ENCODE measurements at places on chromosomes 12 and 14.
A peak's percentile ranks its signal among the peaks of the same experiment; 100 is the strongest.

GRCh38 chr12:22089486-22089885 lies 43.5 kb downstream of the CMAS start:
- no peak for DNase-seq

- DNase-seq: no peak
Observed at GRCh38 chr12:1542599-1542998, 51.8 kb downstream of the FBXL14 start.

DNA sequence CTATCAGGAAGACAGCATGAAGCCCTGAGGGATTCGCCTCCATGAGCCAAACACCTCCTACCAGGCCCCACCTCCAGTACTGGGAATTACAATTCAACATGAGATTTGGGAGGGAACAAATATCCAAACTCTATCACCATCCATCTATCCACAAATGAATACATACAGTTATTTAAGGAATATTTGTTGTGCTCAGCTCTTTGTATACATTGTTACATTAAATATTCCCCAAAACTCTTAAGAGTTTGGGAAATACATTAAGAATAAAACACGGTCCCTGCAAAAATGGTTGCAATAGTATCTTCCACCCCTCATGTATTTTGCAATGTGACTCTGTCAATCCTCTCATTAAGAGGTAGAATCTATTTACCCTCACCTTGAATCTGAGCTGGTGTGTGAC lies 109.8 kb upstream of the PLXNC1 start:
- DNase-seq: no peak

GRCh38 chr12:126772171-126772864 lies 1494.7 kb upstream of the TMEM132C start:
- peak; percentile 16 for DNase-seq

- no peak for DNase-seq
Observed at GRCh38 chr14:32728526-32728925, 210.2 kb upstream of the NPAS3 start.

DNA sequence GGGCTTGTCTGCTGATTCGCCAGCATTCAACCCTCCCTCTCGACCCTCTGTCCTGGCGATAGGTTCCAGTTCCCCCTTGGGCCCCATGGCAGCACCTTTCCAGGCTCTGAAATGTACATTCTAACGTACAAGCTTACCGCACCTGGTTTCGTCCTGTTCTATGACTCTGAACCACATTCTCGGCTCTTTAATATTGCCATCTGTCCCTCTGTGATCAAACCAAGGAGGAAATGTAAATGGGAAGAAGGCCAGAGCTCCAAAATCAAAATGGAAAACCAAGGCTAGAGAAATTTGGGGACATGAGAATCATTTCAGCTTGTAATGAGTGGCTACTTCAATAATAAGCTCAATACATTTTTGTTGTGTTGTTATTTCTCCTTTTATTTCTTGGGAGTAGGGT lies 117.2 kb downstream of the TTC7B start:
- no peak for DNase-seq

DNA sequence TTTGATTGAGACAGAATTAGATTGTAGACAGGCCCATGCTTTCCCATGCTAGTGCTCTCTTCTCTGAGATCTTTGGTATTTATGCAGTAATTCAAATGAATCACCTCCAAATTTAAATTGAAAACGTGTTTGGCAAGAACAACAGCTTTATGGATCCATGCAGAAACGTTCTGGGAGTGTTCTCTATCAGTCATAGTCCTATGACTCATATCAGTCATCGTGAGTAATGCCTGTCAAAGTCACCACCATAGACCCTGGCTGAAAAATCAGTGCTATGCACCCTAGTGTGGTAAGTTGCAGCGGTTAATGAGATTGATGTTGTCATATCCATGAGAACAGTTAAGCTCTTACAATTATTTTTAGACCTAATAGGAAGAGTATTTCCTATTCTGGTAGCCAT lies 90.1 kb upstream of the FOXG1 start:
- DNase-seq: no peak

- no peak for DNase-seq
Observed at GRCh38 chr12:80056845-80057244, 42.5 kb upstream of the OTOGL start.

GRCh38 chr12:121697093-121697698 lies 15.4 kb upstream of the TMEM120B start:
- DNase-seq: no peak

DNA sequence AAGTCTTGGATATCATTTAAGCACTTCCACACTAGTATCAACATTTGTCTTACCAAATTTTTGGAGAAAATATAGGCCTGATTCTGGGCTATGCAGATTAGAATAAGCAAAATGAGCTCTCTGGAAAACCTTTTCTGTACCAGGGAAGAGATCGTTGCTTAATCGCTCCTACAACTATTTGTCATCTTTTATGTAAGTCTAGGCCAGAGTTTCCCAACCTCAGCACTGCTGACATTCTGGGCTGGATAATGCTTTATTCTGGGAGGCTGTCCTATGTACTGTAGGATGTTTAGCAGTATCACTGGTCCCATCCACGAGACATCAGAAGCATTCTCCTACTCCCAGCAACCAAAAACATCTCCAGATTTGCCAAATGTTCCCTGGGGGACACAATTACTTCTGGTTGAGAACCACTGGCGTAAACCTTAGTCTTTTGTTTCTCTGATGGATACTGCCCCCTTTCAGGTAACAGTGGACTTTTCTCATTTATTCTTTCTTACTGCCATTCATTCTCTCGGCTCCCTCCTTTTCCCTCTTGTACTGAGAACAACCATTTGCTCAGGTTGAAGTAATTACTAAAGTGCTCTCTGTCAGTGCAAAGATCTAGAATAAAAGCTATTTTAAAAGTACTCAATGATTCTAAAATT lies 316.9 kb upstream of the E2F7 start:
- no peak for DNase-seq

- no peak for DNase-seq
Observed at GRCh38 chr12:94172973-94173372, 24.6 kb downstream of the PLXNC1 start.

GRCh38 chr12:128079446-128079845 lies 187.5 kb upstream of the TMEM132C start:
- no peak for DNase-seq

DNA sequence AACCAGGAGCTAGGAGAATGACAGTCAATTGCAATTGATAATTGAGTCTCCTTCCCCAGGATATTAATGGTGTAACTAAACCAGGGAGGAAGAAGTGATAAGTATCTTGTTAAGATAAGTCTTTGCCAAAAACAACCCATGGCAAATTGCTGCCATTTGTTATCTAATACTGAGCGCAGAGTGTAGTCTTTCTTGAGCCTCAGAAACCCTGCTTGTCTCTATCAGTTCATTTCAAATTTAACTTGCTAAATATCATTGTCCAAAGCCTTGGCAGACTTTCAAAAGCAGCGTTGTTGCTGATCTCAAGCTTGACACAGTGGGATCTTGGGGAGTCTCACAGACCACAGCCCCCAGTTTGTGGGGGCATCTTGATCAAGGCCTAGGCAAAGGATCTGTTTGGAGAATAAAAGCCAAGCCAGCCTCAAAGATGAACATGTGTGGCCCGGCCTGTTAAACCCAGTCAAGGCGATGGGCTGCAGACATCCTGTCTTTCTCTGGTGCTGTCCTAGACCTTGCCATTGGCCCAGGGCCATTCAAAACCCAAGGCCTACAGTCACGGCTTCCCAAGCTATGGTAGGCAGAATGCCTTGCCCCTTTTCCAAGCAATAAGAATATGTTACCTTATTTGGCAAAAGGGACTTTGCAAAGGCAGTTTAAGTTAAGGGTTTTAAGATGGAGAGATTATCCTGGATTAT lies 164.2 kb downstream of the CHST11 start:
- no peak for DNase-seq

DNA sequence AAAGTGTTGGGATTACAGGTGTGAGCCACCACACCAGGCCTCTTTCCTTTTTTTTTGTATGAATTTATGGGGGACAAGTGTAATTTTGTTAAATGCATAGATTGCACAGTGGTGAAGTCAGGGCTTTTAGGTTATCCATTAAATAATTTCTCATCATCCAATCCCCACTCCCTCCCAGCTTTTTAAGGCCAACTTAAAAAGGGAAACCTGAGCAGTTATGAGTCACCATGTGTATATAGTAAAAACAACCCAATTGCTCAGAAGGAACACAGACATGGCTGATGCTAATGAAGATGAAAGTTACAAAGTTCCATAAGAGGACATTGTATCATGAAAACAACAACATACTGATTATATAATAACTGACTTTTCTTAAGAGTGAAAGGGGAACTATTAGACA lies 25.6 kb upstream of the ARID2 start:
- no peak for DNase-seq

DNA sequence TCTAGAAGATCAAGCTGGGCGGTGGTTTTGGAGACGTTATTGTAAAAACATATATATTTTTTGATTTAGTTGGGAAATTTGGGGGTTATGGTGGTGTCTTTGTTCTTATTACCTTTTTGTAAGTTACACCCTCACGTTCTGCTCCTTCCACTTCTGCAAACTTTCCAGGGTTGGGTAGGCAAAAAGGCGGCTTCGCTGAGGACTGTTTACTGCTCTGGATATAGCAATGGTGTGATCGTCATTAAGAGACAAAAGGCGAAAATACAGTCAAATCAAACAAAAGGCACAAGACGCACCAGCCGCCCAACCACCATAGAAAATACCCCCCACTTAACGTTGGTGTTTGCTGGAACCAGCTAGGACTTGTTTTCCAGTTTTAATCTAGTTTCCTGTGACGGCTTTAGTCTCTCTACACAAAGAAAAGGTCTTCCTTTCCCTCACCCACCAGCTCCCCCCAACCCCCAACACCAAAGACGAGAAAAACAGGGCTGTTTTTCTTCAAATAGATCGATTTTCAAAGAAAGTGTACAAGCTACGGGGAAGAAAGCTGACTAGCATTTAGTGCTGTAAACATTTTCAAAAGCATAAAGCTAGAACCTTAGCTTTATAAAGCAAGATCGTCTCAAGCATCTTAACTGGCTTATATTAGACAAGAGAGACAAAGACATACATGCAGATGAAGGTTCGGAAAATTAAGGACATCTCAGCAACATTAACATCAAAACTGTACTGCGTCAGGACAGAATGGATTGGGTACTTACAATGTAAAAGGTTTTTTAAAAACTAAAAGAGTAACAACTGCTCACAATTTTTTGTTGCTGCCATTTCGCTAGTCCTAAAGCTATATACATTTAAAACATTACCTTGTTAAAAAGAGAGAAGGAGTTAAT lies 2.0 kb upstream of the SETD1B start:
- peak; percentile 29 for DNase-seq

GRCh38 chr12:104426926-104427546 lies 29.7 kb upstream of the CHST11 start:
- DNase-seq: no peak

DNA sequence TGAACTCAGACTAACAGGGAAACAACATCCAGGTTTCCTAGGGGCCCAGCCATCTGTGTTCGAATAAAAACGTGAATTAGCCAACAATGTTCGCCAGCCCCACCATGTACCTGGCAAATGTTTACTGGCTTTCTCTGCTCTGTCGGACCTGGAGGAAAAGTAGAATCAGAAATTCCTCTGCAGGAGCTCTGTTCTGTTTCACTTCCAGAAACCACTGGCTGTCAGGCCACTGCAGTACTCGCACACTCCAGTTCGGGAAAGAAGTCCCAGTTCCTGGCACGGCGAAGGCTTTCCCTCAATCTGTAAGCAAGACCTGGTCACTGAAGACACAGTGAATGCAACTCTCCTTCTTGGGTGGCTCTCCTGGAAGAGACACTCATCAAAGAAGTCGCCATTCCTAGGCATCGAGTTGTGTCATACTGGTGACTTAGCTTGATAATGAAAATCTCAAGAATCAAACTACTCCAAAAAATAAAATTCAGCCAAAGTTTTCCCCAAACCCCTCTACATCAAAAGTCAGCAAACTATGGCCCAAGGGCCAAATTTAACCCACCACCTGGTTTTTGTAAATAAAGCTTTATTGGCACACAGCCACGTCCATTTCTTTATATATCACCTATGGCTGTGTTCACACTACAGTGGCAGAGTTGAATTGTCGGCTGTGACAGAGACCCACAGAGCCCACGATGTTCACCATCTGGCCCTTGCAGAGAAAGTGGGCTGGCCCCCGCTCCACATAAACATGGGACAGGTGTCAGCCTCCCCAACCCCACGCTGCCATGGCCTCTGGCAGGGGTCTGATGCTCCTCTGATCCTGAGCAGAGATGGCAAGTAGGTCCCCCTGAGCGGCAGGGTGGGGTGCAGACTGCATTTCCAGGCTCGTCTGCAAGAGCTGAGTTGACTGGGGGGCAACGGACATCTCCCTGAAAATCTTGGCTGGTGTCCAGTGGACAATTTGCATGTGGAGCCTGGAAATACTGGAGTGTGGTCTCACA lies 189.2 kb upstream of the DIO3 start:
- no peak for DNase-seq

GRCh38 chr12:132437943-132438700 lies 51.8 kb upstream of the FBRSL1 start:
- DNase-seq: no peak

GRCh38 chr12:13725049-13725448 lies 256.4 kb downstream of the GRIN2B start:
- no peak for DNase-seq

DNA sequence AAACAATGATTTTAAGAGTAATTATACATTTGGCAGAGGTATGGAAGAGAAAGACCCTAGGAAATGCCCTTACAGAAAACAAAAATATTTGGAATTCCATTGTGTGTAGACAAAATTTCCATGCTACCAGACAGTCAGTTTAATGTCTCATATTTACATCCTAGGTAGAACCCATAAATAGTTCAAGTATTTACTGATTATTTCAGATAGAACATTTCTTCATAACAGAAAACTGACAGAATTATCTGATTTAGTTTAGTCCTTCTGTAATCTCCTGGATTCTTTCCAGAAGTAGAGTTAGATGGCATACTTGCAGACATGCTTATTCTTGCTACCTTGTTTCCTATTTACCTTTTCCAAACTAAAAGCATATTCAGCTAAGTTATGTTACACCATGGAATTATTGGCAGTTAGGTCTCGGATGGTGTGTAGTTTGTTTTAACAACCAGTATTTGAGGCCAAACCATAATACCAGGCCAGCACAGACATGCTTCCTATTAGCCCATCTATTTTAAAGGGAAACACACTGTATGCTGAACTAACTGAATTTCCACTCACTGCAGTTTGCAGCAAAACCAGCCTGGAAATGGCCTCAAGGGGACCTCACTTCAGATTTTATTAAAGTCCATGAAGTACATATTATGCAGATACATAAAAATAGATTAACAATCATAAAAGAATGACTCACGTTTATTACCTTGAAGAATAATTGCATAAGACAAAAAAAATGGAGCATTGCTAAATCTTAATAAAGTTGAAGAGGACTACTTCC lies 126.6 kb upstream of the LRIG3 start:
- no peak for DNase-seq

DNA sequence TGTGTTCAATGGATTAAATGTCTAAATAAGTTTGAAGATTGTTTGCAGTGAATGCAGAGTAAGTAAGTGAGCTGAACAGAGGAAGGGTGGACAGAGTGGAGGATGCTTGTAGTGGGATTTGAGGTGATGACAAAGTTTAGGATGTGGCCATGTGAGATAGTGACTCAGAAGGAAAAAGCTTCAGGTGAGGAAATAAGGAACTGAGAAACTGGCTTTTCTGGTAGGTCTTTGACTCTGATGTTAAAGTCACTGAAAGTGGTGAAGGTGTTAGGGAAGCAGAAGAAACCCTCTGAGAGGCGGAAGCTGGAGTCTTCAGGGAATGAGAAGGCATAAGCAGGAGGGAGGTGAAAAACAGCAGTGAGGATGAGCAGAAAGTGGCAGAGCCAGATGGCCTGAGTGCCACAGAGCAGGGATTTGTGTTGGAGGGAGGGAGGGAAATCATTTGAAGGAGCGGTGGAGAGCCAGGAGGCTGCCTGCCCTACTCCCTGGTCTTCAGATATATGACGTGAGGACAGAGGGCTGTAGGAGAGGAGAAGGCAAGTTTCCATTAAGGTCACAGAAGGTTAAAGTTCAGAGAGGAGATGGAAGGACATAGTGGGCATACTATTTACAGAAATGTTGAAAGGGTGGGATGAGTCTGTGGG lies 24.8 kb downstream of the RGS6 start:
- no peak for DNase-seq
